NCI-H1436 treated with DMSO at 0.1 percent for 48 hours (cell line): ENCODE measurements at places on chromosomes 3 and 15.

- DNase-seq, result no peak
Observed at GRCh38 chr3:67290438-67290837, 292.3 kb downstream of the KBTBD8 start.

GRCh38 chr3:129230311-129231019, 18.9 kb upstream of the COPG1 start:
- no peak for DNase-seq

DNA sequence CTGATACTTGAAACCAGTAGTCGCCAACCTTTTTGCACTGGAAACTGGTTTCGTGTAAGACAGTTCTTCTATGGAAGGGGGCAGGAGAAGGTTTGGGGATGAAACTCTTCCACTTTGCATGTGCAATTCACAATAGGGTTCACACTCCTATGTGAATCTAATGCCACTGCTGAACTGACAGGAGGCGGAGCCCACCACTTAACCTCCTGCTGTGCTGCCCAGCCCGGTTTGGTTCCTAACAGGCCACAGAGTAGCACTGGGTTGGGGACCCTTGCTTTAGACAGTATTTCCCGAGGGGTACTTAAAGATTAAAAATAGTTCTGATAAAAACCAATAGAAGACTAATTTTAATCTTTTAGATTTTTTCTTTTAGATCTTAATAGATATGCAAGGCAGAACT, 11.1 kb downstream of the TFG start:
- no peak for DNase-seq

GRCh38 chr15:38019066-38019465, 84.6 kb downstream of the TMCO5A start:
- no peak for DNase-seq

DNA sequence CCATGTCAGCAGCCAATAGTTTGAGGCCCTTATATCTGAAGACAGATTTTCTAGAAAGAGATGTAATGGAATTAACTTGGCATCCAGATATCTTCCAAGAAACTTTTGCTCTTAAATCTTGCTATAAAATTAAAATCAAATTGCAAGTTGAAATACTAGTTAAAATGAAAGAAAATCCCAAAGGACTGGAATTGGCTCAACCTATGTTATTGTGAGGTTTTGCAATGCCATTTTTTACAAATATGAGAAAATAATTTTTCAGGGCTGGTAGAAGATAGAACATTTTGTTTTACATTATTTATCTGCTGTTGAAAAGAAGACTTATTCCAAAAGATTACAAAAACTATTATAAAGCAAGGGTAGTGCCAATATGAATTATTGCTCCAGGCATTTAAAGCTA, 92.2 kb upstream of the AGTR1 start:
- no peak for DNase-seq

GRCh38 chr15:49620199-49620598, 419 bp downstream of the FAM227B start:
- DNase-seq, result no peak

DNA sequence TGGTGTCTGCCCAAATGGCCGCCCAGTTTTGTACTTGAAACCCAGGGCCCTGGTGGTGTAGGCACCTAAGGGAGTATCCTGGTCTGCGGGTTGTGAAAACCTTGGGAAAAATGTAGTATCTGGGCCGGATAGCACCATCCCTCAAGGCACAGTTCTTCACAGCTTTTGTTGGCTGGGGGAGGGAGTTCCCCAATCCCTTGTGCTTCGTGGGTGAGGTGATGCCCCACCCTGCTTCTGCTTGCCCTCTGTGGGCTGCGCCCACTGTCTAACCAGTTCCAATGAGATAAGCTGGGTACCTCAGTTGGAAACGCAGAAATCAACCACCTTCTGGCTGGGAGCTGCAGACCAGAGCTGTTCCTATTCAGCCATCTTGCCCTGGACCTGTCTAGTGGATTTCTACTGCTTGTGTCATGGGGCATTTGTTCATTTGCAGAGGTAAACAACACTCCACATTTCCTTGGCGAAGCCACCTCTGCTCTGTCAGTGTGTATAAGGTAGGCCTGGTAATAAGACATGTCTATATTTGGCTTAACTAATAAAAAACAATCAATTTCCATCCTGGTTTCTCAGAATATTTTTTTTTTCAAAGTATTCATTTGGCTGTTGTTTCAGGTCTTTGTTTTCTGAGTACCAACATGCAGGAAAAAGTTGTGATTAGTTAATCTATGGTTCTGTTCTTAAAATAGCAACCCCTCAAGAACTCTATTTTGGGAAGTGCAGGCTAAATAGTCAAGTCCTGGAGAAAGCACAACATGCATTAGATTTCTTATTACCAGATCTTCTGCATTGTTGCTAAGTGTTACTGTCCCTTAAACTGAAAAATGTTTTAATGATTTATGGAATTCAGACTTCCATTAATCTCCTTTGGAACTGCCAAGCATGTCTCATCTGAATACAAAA, 304.3 kb downstream of the ZIC1 start:
- DNase-seq, result no peak

DNA sequence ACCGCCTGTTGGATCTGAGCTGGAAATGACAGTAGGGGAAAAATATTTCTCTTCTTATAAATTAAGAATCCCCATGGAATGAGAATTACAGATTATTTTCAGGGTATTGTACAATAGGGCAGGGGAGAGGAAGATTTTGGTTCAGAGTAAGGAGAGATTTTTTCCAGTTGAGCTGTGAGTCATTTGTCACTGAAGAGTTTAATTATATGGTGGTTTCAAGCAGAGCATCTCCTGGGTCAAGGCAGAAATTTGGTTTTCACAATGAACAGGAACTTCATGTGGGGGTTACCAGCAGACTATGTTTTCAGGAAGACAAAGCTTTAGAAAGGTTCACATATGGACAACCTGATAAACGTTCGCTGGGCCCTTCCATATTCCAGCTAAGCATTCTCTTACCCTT, 182.8 kb upstream of the NR2E3 start:
- no peak for DNase-seq

DNA sequence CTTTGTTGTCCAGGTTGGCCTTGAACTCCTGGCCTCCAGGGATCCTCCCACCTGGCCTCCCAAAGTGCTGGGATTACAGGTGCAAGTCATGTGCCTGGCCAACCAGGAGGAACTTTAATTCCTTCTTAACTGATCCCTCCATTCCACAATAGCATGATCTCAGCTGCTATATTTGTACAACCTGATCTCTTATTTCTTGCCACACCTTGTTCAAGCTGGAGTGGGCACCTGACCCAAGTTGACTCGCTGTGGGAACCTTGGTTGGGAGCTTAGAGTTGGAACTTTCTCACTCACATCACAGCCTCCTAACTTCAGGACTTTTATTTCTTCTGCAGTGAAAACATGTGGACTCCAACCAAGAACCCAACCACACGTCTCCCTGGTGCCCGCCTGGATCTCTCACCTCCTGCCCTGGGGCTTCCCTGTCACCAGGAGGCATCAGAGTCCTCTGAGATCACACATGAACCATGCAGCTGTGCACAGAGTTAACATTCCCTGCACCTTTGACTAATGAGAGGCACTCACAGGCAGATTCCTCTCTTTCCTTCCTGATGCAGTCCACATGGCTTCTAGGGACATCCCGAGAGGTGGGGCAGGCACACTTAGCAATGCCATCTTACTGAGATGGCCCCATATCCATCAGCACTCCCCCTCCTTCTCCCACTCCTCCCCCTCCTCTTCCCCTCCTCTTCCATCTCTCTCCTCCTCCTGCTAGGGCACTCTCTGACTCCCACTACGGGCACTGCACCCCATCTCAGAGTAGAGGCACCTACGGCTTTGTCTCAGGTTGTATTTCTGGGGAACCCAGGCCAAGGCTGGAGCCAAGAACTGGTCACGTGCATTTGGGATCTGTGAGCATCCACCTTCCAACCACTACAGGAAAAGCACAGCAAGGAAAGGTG, 9.7 kb upstream of the CYFIP1 start:
- no peak for DNase-seq

DNA sequence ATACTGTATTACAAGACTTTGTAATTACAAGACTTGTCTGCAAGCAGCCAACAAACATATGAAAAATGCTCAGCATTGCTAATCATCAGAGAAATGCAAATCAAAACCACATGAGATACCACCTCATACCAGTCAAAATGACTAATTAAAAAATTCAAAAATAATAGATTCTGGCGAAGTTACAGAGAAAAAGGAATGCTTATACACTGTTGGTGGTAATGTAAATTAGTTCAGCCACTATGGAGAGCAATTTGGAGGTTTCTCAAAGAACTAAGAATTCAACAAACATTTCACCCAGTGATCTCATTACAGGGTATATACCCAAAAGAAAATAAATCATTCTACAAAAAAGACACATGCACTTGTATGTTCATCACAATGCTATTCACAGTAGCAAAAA, 617.5 kb upstream of the CCDC54 start:
- DNase-seq, result no peak

- DNase-seq, result no peak
Observed at GRCh38 chr3:65884071-65884470, 154.6 kb downstream of the MAGI1 start.

DNA sequence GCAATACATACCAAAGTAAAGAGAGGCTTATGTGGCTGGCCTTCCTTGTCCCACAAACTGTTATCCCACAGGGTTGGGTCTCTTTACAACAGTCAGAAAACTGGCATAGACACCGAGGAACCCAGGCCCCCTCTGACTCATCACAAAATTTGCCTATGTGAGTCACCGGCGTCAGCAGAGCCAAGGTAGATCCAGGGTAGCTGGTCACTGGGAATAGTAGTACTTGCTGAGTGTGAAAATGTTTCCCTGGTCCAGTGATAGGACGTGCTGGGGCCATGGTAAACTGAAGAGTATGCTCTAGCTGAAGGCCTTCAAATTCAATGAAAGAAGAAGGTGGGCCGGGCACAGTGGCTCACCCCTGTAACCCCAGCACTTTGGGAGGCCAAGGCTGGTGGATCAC, 27.1 kb upstream of the SKIL start:
- DNase-seq, result no peak

DNA sequence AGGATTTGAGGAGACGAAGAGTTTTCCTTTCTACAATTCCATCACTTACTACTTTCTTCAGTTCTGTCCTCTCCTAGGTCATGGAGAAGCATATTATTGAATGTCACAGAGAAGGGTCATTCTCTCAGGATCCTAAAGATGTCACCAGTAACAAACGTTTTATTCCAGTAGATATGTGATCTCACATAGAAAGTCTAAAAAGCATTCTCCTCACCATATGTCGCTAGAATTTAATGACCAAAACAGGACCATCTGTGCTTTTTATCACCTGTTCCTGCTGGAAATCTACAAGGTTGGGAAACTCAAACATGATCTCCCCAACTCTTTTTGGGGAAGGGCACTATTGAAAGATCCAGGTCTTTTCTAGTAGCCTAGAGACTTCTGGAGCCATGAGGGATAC, 24.0 kb upstream of the FRMD5 start:
- DNase-seq, result no peak

DNA sequence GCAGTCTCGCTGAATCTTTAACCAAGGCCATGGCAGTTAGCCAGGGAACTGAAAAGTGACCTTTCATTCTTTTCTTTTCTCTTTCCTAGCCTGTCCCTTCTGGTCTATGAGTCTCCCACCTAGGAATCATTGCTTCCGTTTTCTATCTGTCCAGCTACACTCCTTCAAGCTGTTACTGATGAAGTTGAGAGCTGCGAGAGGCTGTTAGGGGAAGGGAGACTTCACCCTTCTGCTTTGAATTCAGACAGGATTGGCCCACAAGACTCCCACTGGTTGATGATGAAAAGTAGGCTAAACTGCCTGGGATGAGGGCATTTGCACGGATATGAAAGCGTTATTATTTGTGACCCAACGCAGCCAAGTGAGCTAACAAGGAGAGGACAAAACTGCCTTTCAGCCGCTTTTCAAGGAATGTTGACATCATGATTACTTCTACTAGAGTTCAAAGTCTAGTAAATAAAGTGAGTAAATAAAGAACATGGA, 30.2 kb downstream of the EIF4E3 start:
- DNase-seq, result no peak

- no peak for DNase-seq
Observed at GRCh38 chr3:129370248-129370964, 58.0 kb downstream of the EFCAB12 start.

- no peak for DNase-seq
Observed at GRCh38 chr15:48481802-48482201, 150.6 kb downstream of the DUT start.
